ENCODE measurements at places on chromosomes 13 and 19.

GRCh38 chr13:27404680-27405079 lies 19.7 kb upstream of the GTF3A start:
- DNase-seq, result no peak

- no peak for DNase-seq
These were observed 752 bp downstream of the ZMYM5 start for GRCh38 chr13:19862481-19863313.

GRCh38 chr19:39246951-39247669 lies 1.5 kb downstream of the IFNL4 start:
- no peak for DNase-seq

GRCh38 chr13:46630431-46631178 lies 77.6 kb downstream of the LRCH1 start:
- no peak for DNase-seq

DNA sequence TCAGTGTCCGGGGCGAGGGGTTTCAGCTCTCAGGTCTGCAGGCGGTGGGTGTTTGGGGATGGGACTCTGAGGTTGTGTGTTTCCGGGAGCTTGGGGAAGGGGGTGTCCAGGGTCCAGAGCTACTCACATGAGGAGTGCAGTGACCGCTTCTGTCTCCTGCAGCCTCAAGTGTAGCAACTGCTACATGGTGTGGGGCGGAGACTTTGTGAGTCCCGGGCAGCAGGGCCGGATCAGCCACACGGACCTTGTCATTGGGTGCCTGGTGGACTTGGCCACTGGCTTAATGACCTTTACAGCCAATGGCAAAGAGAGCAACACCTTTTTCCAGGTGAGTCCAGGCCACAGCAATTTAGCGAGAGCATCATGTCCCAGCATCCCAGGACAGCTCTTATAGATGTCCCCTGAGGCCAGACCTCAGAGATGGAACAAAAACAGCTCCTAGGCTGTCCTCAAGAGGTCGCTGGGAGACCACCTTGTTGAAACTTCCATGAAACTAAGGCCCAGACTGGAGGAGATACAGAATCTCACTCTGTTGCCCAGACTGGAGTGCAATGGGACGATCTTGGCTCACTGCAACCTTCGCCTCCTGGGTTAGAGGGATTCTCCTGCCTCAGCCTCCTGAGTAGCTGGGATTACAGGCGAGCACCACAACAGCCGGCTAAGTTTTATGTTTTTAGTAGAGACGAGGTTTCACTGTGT lies 44.9 kb downstream of the RYR1 start:
- no peak for DNase-seq

GRCh38 chr13:23411706-23412105 lies 21.8 kb downstream of the SACS start:
- no peak for DNase-seq

- no peak for DNase-seq
These were observed 113.3 kb upstream of the KL start for GRCh38 chr13:32902874-32903273.

- no peak for DNase-seq
These were observed 10.9 kb upstream of the ATF5 start for GRCh38 chr19:49918089-49918488.

DNA sequence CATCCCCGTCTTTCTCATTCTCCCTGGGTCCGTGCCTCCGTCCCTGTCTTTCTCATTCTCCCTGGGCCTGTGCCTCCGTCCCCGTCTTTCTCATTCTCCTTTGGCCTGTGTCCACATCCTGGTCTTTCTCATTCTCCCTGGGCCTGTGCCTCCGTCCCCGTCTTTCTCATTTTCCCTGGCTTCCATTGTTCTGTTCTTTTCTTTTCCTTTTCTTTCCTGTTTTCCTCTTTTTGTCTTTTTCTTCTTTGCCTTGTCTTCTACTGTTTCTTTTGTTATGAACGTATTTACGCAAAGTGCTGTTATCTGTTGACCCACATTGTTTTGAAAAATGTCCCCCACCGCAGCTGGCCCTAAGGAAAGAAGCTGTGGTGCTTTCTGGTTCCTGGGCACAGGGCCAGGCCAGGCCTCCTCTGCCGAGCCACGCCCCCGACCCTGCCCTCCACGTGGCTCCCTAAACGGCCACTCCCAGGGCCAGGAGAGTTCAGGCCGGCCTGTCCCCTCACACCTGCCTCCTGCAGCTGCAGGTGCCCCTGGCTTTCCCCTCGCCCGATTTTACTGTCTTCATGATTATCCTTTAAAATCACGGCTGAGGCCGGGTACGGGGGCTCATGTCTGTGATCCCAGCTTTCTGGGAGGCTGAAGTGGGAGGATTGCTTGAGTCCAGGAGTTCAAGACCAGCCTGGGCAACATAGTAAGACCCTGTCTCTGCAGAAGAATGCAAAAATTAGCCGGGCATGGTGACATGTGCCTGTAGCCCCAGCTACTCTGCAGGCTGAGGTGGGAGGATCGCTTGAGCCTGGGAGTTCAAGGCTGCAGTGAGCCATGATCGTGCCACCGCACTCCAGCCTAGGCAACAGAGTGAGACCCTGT lies 14.0 kb upstream of the TMPRSS9 start:
- no peak for DNase-seq

DNA sequence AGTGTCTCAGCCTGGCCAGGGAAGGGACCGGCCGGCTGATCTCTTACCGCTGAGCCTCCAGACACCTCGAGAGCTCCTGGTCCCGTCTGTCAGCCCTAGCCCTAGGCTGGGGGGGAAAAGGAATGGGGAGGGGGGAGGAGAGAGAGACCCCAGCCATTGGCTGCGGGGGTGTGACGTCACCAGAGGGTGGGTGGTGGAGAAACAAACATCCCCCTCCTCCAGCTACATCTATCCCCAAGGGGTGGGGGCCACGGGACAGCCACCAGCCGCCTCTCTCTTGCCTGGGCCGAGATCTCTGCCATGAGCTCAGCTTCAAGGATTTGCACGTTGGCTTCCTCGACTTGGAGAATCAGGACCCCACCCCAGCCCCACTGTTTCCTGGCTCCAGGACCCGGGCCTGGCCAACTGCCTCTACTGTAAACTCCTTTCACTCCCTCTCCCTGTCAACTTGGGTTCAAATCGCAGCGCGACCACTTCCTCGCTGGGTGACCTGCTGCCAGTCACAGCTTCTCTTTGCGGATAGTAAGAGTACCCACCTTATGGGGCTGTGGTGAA lies at the start of gene PRX:
TSS of gene PRX (minus strand) at position 88 of the 555 bp plus-strand sequence. CDS start 5,446 bp downstream, outside the sequence.
- DNase-seq, result no peak

- DNase-seq, result no peak
These were observed 11.5 kb downstream of the THOP1 start for GRCh38 chr19:2796659-2797266.

DNA sequence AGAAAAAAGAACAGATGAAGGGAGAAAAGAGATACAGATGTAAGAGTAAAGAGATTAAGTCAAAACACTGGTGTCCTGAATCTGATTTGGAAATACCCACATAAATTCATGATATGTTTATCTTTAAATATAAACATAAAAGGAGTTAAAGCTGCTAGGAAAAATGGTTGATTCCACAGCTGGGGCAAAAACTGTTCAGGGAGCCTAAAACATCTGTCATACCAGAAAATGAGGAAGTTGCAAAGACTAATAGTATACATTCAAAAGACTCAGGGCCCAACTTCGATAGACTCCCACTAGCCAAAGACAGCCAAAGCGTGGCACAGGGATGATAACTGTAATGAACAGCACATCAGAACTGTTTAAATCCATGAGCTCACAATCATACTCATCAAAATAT lies 62.0 kb downstream of the ABCC4 start:
- DNase-seq, result no peak

- DNase-seq, result no peak
These were observed 274.8 kb downstream of the TEX29 start for GRCh38 chr13:111595276-111595675.

- DNase-seq, result no peak
These were observed 75.7 kb downstream of the MAP4K1 start for GRCh38 chr19:38542040-38542439.

GRCh38 chr13:79258489-79258888 lies 147.6 kb downstream of the RBM26 start:
- no peak for DNase-seq

- DNase-seq, result no peak
These were observed 8.5 kb downstream of the PLEKHJ1 start for GRCh38 chr19:2227415-2228156.

DNA sequence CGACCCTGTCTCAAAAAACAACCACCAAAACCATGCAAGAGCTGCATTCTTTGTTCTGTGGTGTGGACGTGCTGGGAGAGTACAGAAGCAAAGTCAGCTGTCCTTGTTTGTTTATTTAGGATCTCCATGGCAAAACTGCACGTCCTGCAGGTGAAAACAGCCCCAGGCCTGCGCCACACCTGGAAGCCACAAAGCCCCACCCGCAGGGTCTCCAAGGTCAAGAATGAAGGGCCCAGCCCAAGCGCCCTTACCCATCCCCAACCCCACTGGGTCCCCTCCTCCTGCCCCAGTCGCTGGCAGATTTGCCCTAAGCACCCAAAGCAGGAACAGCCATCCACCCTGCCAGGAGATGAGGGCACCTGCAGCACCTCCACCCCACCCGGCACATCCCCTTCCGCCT lies 10.5 kb downstream of the MBD3 start:
- DNase-seq, result no peak

GRCh38 chr19:4374498-4375163 lies 25.7 kb downstream of the SH3GL1 start:
- no peak for DNase-seq

DNA sequence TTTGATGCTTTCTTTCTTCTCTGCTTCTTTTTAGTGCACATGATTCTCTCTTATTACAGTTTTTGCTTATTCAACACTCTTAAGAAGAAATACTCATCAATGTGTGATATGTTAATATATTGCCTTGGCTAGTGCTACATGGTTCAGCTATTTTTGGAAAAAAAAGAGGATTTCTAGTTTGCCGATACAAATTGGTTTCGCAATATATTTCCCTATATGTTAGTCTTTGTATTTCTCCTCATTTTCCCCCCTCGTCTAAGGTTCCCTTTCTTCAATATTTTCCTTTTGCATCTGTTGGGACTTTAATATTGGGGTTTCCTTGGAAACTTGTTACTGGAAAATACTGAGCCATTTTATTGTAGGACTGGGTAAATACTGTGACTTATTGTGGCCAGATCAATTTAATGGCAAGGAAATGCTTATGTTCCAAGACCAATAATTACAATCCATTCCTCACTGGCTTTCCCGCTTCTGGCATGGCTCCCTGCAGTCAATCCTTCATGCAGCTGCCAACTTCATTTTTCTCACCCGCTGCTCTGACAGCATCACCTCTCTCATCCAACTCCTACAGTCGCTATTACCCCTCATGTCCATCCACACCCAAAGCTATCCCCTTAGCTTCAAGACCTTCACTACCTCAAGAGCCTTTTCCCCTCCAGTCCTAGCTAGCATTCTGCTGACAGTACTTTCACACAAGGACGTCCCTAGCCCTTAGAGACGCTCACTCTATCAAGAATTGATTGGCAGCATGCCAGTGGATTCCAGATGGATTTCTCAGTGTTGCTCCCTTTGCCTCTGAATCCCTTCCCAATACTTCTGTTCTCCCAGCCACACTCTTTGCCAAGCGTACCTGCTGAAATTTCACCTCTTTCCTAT lies 280.1 kb upstream of the TMTC4 start:
- no peak for DNase-seq

GRCh38 chr13:40651866-40652587 lies 14.4 kb downstream of the FOXO1 start:
- DNase-seq, result no peak

GRCh38 chr13:84130495-84131114 lies 248.3 kb upstream of the SLITRK1 start:
- no peak for DNase-seq

- DNase-seq, result no peak
These were observed 69.3 kb downstream of the LMO7 start for GRCh38 chr13:75705395-75705794.

- DNase-seq, result no peak
These were observed 53.5 kb upstream of the TSC22D1 start for GRCh38 chr13:44629465-44630183.

DNA sequence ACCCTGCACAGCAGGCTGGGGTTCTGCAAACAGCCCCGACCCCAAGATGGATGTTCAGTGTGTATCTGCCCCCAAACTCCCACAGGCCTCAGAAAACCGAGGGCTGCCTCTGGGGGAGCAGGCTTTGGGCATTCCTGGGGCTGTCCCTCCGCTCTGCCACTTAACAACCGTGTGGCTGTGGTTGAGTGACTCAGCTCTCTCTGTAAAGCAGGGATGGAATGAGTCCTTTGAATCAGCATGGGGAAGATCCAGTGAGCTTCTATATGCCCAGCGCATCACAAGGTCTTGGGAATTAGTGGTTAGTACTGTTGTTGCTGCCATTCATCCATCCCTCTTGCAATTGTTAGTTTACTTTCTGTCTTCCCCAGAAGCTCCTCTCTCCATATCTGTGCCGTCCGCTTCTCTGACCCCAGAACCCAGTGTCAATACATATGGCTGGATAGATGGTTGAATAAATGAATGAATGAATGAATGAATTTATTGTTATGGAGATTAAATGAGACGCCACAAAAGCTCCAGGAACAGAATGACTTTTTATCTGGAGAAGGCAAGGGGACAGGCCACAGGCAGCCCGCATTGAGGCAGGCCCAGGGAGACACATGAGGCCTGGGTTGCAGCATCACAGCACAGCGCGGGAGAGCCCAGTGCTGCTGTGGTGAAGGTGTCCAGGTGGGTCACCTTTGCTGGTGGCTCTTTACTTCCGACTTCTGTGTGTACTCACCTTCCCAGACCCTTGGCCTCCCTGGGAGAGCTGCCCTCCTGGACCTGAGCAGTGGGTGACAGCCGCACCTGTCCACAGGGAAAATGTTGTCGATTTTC lies 89.2 kb downstream of the RGCC start:
- DNase-seq, result no peak

DNA sequence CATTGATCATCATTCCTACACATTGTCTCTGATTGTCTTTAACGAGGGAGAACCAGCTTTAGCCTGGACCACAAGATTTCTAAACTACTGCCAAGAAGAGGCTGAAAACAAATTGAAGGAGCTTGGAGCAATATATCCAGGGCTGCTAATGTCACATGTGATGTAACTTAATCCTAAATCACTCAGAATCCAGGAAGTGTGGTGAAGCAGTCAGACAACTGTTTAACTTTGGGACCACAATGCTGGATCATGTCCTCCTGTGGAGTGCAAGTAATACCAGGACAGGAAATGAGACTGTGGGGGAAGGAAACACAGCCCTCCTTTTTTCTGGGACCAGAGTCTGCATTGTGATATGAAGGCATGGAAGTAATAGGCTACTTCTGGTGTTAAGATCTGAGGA lies 430.2 kb downstream of the KCTD12 start:
- no peak for DNase-seq

DNA sequence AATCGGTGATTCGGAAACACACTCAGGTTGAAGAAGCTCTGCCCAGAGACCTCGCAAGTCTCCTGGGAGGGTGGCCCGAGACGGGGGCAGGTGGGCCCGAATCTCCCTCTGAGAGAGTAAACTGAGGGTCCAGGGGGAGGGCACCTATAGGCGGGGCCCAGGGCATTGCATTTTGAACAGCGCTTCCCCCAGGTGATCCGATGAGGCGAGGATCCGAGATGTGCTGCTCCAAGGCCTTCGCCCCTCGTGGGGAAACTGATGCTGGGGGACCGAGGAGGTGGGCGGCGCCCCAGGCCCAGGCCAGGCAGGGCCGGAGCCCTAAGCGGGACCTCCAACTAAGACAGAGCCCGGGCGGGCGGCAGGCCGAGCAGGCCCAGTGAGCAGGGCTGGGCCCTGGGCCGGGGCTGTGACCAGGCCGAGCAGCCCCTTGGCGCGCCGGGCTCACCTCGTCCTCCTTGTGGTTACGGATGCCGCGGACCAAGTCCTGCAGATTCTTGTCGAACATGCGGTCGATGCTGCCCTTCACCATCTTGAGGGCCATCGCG lies 500 bp downstream of the AP3D1 start:
- DNase-seq, result no peak

- DNase-seq, result no peak
These were observed 14.0 kb upstream of the TOMM40 start for GRCh38 chr19:44876930-44877535.

GRCh38 chr13:73467125-73467524 lies 408.3 kb downstream of the KLF5 start:
- no peak for DNase-seq
